ENCODE measurements at places on chromosomes 5 and 9. TPM values are rescaled to one million over a fixed set of nuclear protein-coding genes. Genes with fewer than 3 reads are reported as not detected.

DNA sequence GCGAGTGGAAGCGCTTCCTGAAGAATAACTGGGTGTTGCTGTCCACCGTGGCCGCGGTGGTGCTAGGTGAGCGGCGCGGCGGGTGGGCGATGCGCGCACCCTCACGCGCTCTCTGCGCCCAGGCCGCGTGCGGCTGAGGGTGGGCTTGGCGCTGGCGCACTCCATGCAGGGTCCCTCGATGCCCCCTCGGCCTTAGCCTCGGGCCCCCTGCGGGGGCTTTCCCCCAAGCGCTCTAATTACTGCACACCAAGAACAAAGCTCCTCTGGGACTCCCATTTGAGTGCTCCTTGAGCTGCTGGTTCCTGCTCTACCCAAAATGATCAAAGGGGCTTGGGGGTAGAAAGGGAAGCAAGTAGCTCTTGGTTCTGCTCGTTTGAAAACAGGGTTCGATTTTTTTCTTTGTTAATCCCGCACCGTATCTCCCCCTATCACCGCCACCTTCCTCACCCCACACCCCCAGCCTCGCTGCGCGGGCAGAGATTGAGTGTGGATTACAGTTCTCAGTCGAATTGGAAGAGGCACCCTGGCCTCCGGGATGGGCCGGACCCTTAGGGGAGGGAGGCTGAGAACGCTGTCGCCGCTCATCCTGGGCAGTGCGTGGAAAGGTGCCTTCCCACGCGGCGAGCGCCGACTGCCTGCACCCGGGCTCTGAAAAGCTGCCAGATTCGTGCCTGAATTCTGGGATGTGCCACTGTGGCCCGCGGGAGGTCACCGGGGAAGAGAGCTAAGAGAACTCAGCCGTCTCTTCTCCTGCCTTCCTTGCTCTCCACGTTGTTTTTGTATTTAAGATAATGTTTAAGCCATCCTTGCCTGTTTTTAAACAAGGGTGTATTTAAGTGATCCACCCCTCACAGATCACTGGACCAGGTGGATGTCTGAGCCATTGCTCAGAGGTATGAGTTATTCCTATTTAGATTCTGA, 697 bp downstream of the SLC1A1 start:
- DNase-seq: no peak

- no peak for DNase-seq
Measured at GRCh38 chr5:100165309-100165708, 369.9 kb upstream of the FAM174A start.

C9orf85 gene
- total RNA-seq: 6.3 TPM

SVEP1 gene
- total RNA-seq: 8.8 TPM

PALM2AKAP2 gene
- 90.2 TPM for total RNA-seq

Measured in left ventricle myocardium inferior (tissue), 1 donor.